ENCODE measurements at places on chromosomes 16 and 17.

- DNase-seq, result no peak
Measured at GRCh38 chr16:57093666-57094564, 1.5 kb downstream of the CPNE2 start.

DNA sequence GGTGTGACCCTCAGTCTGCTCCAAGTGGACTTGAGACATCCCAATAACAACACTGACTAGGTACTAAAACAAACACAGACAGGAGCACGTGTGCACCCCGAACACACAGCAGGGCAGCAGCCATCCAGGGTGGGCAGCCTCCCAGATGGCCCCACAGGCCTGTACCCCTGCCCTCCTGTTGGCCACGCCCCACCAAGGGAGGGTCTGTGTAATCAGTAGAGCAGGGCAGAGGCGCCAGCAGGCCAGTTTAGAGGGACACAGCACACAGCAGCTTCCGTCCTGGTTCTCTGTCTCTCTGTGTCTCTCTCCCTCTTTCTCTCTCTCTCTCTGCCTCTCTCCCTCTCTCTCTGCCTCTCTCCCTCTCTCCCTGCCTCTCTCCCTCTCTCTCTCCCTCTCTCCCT lies 21.4 kb downstream of the ACTG1 start:
- no peak for DNase-seq

- DNase-seq, result peak; percentile 96
Measured at GRCh38 chr17:45161288-45162024, at the start of gene HEXIM2. Gene HEXIM2 (plus strand): TSS chr17:45161875. CDS start chr17:45162794, 919 bp downstream.

DNA sequence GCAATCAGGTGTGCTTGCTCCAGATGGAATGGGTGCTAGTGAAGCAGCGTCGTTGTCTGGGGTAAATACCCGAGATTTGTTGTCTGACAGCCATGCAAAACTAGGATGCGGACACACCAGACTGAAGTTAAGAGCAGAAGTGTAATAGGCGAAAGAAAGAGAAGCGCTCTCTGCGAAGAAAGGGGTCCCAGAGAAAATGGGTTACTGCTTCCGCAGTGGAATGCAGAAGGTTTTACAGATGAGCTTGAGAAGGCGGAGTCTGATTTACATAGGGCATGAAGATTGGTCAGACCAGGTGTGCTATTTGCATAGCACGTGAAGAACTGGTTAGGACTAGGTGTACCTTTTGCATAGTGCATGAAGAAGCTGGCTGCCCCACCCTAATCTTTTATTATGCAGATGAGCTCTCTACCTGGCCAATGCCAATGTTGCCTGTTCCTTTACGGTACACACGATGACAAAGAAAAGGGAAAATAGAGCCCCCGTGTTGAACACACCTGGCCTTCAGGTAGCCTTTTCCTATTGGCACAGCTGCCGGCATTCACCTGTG lies 32.0 kb upstream of the SNN start:
- DNase-seq, result no peak

- peak; percentile 84 for DNase-seq
Measured at GRCh38 chr17:40021451-40021971, 6.3 kb downstream of the CSF3 start.

DNA sequence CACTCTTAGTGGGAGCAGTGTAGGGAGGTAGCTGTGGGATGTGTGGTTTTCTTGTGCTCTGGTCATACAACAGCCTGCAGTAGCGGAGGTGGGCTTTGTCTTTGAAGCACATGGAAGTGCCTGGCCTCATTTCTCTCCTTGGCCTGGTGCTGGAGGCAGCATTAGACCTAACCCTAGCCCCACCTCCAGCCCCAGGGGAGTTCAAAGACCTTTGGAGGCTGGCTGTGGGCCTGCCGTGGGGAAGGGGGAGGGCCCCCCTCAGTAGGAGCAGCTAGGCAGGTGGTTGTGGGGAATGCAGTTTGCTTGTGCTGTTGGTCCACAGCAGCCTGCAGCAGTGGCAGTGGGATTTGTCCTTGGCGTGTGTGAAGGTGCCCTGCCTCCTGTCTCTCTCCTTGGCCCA lies 91.7 kb downstream of the BCAS3 start:
- DNase-seq, result no peak

GRCh38 chr17:77358801-77359200 lies 218.0 kb downstream of the SEC14L1 start:
- DNase-seq, result no peak

GRCh38 chr17:80999536-81000333 lies 8.1 kb downstream of the CHMP6 start:
- no peak for DNase-seq

GRCh38 chr17:21034340-21035235 lies 8.2 kb downstream of the USP22 start:
- DNase-seq, result no peak

DNA sequence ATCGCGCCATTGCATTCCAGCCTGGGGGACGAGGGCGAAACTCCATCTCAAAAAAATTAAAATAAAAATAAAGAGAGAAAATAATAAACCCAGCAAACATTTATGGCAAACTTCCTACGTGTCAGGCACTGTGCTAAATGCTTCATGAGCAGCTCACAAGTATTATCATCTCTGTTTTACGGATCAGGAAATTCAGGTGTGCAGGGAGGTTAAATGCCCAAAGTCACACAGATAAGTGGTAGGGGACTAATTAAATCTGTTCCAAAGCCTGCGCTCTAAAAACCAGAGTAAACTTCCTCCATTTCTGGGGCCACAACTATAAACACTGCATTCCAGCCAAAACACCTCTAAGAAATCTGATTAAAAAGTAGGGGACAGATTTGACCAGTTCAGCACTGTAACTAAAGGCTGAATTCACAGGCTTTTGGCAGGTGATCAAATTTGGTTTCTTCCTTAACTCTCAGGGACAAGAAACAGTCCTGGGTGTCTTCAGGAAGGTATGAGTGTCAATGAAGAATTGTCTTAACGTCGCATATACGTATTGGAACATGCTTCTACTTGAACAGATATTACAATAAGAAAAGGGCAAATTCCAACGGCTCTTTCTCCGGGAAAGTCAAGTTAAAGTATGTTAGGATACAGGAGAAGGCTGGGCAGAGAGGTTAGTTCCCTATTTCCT lies 996 bp downstream of the STRADA start:
- DNase-seq, result peak; percentile 11

DNA sequence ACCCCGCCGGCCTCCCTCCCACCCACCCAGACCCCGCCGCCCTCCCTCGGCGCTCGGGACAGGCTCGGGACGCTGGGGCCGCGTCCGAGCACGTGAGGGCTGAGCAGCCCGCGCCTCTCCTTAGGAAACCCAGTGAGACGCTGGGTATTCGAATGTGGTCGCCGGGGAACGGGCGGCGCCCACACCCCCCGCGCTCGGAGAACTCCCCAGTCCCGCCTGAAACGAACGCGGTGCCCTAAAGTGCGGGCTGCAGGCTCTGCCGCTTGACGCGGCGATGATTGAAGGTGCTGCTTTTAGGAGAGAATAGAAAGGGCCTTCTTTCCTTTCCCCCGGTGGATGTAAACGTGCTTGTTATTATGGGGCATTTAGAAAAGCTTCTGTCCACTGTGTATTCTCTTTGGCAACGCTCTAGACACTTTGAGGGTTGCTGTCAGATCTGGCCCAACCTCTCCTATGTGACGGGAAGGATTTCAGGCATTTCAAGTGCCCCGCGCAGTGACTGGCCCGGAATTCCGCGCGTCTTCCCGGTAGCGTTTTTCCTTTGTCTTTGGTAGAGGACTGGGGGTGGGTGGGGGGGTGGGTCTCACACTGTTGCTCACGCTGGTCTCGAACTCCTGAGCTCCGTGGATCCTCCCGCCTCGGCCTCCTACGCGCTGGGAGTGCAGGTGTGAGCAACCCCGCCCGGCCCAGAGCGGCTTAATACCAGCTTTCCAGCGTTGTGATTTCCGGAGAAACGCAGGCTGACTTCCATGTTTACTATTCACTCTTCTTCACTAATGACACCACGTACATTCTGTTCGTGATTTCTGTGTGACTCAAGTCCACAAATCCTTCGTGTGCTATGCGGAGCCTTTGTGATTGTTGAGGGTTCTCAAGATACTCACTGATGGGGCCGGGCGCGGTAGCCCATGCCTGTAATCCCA lies 21.8 kb upstream of the FOXK2 start:
- peak; percentile 55 for DNase-seq

DNA sequence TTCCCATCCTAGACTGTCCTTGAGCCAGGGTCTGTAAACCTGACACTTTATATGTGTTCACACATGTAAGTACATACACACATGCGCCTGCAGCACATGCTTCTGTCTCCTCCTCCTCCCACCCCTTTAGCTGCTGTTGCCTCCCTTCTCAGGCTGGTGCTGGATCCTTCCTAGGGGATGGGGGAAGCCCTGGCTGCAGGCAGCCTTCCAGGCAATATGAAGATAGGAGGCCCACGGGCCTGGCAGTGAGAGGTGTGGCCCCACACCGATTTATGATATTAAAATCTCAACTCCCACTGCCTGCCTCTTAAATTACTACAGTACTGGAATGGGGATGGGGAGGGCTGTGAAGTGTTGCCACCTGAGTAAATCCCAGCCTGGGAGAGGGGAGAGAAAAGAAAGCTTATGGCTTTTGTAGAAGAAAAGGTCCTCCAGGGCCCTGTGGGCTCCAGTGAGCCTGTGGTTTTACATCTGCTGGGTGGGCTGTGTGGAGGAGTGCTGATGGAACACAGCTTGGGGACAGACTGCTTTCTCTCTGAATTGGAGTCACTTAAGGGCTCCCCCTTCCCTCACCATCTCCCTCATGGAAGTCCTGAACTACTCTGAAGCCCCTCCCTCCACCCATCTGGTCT lies 990 bp upstream of the WNK4 start:
- DNase-seq, result no peak

DNA sequence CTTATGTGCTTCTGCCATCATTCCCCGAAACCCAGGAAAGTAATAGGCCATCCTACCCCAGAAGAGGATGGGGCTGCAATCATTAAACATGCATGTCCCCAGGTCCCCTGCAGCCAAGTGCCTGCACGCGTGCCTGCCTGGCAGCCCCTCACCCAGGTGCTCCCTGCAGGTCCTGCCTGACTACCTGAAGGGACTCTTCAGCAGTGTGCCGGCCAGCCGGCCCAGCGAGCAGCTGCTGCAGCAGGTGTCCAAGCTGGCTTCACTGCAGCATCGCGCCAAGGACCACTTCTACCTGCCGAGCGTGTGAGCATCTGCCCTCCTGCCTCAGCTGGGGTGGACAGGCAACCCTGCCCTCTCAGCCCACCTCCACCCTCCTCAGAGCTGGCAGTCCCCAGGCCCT lies 16.2 kb upstream of the ALKBH5 start:
- DNase-seq, result no peak

DNA sequence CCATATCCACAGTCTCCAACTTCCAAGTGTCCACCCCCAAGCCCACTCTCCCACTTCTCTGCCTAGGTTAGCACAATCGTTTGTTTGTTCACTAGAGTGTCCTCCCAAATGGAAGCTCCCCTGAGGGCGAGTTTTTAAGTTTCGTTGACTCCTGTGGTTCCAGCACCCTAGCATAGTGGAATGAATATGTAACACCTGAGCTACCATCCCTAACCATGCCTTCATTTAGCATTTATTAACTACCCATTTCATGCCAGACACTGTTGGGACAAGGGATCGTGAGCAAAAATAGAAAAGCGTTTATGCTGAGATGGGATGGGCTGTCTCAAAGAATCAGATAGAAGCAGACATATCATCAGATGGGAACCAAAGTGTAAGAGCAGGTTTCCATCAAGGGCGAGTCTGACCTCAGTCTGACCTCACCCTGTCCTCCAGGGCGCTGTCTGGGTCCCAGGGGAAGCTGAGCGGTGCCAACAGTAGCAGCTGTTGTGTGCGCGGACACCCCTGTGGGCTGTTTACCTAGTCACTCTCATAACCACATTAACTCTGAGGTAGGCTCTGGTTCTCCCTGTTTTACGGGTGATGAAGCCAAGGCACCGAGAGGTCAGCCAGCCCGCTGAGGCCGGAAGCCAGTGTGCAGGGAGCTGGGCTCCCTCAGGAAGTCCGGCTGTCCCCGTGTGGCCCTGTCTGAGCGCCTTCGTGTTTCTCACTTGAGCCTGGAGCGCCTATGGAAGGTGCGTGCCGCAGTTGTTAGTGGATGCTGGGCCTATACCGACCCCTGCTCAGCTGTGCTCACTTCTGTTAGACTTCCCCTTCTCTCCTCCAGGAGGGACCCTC lies 6.2 kb downstream of the CNP start:
- DNase-seq, result no peak

DNA sequence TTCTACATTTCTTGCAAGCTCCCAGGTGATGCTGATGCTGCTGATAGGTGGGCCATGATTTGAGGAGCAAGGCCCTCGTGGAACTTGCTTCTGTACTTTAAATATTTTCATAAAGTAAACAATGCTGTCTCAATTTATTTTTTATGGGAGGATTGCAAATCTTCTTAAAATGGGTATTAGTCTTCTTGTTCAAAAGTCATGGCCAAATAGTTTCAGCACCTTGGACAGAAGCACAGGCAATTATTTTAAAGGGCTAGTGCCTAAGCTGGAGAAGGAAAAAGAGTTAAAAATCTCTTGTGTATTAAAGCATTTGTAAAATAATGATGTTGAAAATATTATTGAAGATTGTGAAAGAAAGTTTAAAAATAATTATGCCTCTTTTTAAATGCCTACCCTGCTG lies 50.5 kb downstream of the GPR139 start:
- no peak for DNase-seq

DNA sequence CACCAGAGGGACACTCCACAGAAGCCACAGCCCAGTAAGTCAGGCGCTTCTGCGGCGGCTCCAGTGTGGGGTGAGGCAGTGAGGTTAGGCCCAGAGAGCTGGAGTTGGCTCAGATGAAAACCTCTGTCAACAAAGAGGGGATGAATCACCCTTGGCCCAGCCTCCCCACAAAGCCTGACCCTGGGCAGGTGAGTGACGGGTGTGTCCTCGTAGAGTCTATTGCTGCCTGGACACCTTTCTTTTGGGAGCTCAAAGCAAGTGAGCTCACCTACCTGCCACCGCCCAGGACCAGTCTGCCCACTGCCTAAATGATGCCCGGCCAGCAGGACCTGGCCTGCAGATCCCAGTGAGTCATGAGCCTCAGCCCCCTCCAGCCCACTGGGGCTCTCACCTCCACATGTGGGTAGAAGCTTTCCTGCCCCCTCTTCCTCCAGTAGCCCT lies 24.9 kb upstream of the DBNDD1 start:
- no peak for DNase-seq

DNA sequence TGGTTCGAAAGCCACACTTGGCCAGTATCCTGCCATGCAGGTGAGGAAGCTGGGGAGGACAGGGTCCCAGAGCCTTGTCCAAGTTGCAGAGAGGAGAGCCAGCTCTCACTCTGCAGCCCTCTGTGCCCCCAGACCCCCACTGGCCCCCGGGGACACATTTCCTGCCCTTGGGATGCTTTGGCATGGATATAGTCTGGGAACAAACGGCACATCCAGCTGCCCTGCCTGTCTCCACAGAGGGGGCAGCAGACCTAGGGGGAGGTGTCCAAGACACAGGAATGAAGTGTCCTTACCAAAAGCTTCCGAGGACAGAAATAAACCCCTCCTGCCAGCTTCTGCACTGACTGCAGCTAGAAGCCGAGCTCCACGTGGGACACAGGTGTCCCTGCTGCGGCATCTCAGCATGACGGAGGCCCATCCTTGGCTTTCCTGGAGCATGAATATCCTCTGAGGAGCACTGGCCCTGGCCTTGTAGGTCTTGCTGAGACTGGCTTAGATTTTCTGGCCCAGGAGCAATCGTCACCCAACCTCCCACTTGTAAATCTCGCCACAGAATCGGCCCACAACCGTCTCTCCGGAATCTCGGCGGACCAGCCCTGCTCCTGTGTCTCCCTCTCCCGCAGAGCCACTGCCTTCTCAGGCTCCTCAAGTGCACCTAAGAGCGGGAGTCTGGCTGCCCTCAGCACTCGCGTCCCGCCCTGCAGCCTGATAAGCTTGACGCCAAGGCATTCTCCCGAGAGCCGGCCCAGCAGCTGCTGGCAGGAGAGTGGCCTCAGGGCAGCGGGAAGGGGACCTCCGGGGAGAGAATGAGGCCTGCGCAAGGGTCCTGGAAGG lies 1.1 kb upstream of the CAPN15 start:
- DNase-seq, result peak; percentile 39

Measured in AG20443 (cell line).